ENCODE measurements at places on chromosomes 16 and 17.

GRCh38 chr17:9912121-9913099, 7.3 kb upstream of the RCVRN start:
- no peak for DNase-seq

DNA sequence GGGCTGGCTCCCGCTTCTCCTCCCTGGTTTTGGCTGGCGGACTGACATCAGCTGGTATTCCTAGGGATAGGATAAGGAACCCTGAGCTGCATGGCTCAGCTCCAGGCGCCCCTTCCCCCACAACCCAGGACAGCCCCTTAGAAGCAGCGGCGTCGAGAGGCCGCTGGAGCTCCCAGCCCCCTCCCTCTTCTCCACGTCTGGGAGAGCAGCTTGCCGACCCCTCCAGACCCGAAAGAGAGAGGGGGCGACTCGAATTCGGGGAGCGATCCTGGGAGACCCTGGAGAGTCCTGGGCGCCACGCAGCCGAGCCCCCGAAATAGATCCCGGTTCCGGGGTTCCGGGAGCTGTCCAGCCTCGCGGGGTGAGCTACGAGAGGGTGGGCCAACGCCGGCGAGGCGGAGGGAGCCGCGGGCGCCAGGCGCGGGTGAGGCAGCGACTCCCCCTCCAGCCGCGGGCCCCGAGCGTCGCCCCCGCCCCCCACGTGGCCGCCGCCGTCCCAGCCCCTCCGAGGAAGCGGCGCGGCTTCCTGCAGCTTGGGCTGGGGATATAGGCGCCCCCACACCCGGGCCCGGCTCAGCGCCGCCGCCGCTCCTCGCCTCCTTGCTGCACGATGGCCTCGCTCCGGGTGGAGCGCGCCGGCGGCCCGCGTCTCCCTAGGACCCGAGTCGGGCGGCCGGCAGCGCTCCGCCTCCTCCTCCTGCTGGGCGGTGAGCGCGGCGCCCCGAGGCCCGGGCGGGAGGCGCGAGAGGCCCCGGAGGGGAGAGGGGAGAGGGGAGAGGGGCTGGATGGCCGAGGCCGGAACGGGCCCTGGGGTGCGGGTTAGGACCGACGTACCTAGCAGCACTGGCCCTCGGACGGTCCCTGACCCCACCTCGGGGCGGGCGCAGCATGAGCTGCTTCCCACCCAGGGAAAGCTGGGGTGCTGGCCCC, at the start of gene RAMP2:
Gene RAMP2 (plus strand): TSS at position 576 of the 930 bp plus-strand sequence. CDS start 35 bp downstream, at position 611.
- DNase-seq = no peak

DNA sequence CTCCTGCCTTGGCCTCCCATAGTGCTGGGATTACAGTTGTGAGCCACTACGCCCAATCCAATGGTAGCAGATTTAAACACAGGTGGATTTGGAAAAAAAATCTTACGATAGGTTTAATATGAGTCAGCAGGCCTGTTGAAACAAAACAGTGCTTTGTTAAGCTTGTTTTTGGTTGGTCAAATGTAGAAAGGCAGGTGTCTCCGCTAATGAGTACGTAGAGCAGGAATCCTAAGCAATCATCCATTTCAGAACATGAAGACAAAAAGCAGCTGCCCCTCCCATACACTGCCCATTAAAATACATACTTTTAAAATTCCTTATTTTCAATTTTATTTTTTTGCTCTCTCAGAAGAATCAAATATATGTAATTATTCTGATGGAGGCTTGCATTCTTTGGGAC, 1.9 kb upstream of the WWOX start:
- DNase-seq = no peak

DNA sequence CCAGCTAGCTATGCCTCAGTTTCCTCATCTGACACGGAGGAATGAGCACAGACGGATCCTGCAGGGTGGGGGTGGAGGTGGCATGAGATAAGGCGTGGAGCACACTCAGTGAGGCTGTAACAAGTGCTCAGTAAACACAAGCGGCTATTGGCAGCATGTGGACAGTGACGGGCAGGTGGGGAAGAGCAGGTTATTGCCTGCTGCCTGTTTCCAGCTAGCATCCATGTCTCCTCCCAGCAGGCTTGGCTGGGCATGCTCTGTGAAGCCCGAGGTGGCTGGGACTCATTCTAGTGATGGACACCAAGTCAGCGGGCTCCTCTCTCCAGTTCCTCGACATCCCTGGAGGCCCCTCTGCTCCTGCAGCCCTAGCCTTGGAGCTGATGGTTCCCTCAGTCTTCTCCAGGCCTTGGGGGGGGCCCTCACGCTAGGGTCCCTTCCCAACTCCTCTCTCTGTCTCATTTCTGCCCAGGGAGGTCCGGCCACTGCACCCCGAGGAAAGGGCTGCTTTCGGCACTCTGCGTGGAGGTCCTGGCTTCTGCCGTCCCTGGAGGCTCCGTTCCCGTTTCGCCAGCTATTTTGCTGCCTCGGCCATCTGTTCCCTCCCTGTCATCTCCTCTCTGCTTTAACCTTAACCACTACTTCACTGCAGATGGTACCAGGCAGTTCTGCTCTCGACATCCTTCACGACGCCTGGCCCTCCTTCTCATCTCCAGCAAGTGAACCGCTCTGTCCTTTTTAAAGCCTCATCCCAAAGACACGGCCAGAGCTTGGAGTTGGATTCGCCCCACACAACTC, 6.2 kb downstream of the RTN4RL1 start:
- DNase-seq = no peak

- DNase-seq = no peak
Observed at GRCh38 chr16:85715169-85716021, 26.6 kb upstream of the GINS2 start.

- DNase-seq = no peak
Observed at GRCh38 chr17:38452719-38453118, 24.5 kb downstream of the ARHGAP23 start.
